ENCODE measurements at places on chromosomes 5 and 9. TPM values are rescaled to one million over a fixed set of nuclear protein-coding genes. Genes with fewer than 3 reads are reported as not detected.

DNA sequence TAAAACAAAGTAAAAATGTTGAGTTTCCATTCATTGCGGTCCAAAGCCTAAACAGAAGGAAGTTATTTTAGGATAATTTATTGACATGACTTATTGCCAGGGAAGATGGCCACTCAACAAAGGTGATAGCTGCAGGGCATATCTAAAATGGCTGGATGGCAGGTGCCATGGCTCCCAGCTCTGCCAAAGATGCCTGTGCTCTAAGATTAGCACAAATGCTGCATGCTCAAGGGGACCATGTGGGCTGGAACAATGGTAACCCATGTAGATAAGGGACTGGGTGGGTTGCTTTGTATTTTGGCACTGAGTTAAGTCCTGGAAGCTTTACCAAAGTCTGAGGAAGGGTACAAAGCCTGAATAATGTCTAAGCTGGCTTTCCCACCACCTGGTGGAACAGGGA lies 95.5 kb upstream of the IFNK start:
- H3K27ac ChIP-seq, result no peak overlapping the region
- H3K27me3 ChIP-seq, result no peaks in the 10 kb centered on the region
- DNase-seq, result no peak
- H3K4me1 ChIP-seq, result no peaks in the 10 kb centered on the region
- no peaks in the 10 kb centered on the region for H3K36me3 ChIP-seq
- no peak overlapping the region for H3K4me3 ChIP-seq

DNA sequence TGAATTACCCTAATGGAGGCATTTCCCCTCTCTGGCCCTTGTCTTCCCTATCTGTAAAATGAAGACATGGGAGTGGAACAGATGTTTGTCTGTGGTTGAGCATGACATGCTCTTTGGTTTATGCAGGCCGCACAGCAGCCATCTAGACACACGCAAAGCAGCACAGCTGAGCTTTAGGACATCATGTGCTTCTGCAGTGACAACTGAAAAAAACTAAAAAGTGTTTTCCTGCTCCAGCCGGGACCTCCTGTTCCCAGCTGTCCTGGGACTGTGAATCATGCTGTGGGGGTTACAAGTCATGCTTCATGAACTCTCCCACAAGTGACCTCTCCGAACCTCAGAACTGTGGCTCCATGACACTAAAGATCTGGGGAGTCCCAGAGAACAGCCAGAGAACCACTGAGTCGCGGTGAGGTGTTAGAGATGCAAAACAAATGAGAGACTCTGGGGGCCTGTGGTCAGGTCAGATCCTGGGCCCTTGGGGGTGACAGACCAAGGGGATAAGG lies 1.7 kb downstream of the SMIM3 start:
- H3K27me3 ChIP-seq, result no peaks in the 10 kb centered on the region
- peak; percentile 40 for DNase-seq
- peaks cover 8% of the 10 kb centered on the region for H3K4me1 ChIP-seq
- H3K27ac ChIP-seq, result no peak overlapping the region
- no peaks in the 10 kb centered on the region for H3K36me3 ChIP-seq

GRCh38 chr5:132987531-132988408 lies 24.3 kb upstream of the AFF4 start:
- H3K27me3 ChIP-seq, result no peaks in the 10 kb centered on the region
- no peak overlapping the region for H3K4me3 ChIP-seq
- H3K36me3 ChIP-seq, result no peaks in the 10 kb centered on the region
- H3K4me1 ChIP-seq, result no peaks in the 10 kb centered on the region
- DNase-seq, result no peak
- H3K27ac ChIP-seq, result no peak overlapping the region

GRCh38 chr9:135516132-135516860 lies 4.9 kb upstream of the LCN1 start:
- no peak overlapping the region for H3K4me3 ChIP-seq
- no peaks in the 10 kb centered on the region for H3K27me3 ChIP-seq
- no peaks in the 10 kb centered on the region for H3K4me1 ChIP-seq
- no peaks in the 10 kb centered on the region for H3K36me3 ChIP-seq

GRCh38 chr5:180801596-180802324 lies 846 bp downstream of the MGAT1 start:
- H3K27me3 ChIP-seq, result no peaks in the 10 kb centered on the region
- H3K36me3 ChIP-seq, result no peaks in the 10 kb centered on the region
- H3K4me3 ChIP-seq, result peak overlapping the region; percentile 87
- DNase-seq, result no peak

The SMIM32 gene
- not detected for total RNA-seq

DNA sequence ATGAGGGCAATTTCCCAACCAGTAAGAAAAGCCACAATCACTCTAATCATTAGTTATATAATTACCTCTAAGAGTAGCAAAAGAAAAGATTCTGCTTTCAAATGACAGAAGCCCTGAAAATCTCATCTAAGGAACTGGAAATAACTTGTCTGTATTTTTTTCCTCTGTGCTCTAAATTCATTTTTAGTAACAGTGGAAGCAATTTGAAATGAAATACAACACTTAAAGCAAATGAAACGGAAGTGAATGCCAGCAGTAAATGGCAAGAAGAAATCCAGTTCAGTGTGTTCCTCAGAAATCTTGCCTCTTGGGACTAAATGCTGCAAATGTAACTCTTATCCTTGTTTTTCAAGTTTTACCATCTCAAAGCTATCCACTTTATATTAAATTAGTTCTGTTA lies 294.9 kb downstream of the TAF11L14 start:
- no peaks in the 10 kb centered on the region for H3K27me3 ChIP-seq
- H3K36me3 ChIP-seq, result no peaks in the 10 kb centered on the region
- H3K4me1 ChIP-seq, result no peaks in the 10 kb centered on the region
- H3K4me3 ChIP-seq, result no peak overlapping the region
- no peak overlapping the region for H3K27ac ChIP-seq

GRCh38 chr5:124948062-124948753 lies 201.8 kb upstream of the ZNF608 start:
- H3K27ac ChIP-seq, result no peak overlapping the region
- H3K4me1 ChIP-seq, result no peaks in the 10 kb centered on the region
- no peaks in the 10 kb centered on the region for H3K27me3 ChIP-seq
- no peak overlapping the region for H3K4me3 ChIP-seq
- no peak for DNase-seq

The RGS3 gene
- 1.3 TPM for total RNA-seq

DNA sequence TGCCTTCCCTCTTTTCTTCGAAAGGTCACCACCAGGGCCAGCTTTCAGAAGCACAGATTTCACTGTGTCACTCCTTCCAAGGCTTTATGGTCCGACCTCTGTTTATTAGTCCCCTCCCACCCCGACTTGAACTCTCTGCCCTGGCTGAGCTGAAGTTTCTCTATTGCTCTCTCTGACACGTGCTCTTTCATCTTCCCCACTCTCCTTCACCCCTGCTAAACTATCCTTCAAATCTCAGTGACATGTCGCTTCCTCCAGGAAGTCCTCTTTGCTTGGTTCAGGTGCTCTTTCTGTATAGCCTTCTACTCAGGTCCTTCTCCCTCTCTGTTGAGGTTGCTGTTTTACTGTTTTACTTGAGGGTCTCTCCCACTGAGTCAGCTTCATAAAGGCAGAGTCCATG lies 64.4 kb downstream of the ARHGEF37 start:
- H3K4me3 ChIP-seq, result no peak overlapping the region
- H3K4me1 ChIP-seq, result peaks cover 14% of the 10 kb centered on the region
- no peak for DNase-seq
- no peak overlapping the region for H3K27ac ChIP-seq
- no peaks in the 10 kb centered on the region for H3K36me3 ChIP-seq
- H3K27me3 ChIP-seq, result no peaks in the 10 kb centered on the region

GRCh38 chr5:40191150-40191549 lies 488.6 kb upstream of the PTGER4 start:
- H3K36me3 ChIP-seq, result no peaks in the 10 kb centered on the region
- no peak overlapping the region for H3K4me3 ChIP-seq

DNA sequence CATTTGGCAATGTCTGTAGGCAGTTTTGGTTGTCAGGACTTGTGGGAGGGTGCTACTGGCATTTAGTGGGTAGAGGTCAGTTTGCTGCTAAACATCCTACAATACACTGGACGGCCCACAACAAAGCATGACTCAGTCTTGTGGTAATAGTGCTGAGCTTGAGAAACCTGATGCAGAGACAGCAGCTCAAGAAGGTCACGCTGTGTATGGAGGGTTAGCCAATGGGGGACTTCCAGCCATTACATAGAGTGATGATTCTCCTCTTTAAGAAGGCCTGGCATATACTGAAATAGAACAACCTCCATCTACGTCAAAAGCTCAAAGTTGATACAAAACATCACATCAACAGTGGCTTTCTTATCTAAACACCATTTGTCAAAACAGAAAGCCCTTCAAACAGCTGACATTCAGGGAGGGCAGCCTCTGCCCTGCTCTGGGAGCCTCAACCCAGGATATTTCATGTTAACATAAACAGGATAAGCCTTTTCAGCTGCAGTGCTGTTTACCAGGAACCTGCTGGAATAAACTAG lies 143.0 kb downstream of the GPBP1 start:
- H3K4me3 ChIP-seq, result no peak overlapping the region
- no peaks in the 10 kb centered on the region for H3K36me3 ChIP-seq
- no peak overlapping the region for H3K27ac ChIP-seq
- no peaks in the 10 kb centered on the region for H3K4me1 ChIP-seq
- no peak for DNase-seq

- H3K36me3 ChIP-seq, result no peaks in the 10 kb centered on the region
- H3K27me3 ChIP-seq, result no peaks in the 10 kb centered on the region
- H3K27ac ChIP-seq, result no peak overlapping the region
Observed at GRCh38 chr9:121696930-121697329, 45.5 kb downstream of the DAB2IP start.

Data from Karpas-422 (cell line).